ENCODE measurements at places on chromosomes 4 and X. TPM values are rescaled to one million over a fixed set of nuclear protein-coding genes. Genes with fewer than 3 reads are reported as not detected.

Gene ARHGAP24
- total RNA-seq = 230 TPM

Gene CTSO
- total RNA-seq = 6.9 TPM

Gene VCX3B
- total RNA-seq = not detected

Gene ARSD
- total RNA-seq = 19.5 TPM

Gene DOCK11
- total RNA-seq = 1.7 TPM

Gene PAGE5
- not detected for total RNA-seq

Gene TMEM47
- 67.2 TPM for total RNA-seq

Gene SLC16A2
- total RNA-seq = 1.5 TPM

Gene FAM9B
- not detected for total RNA-seq

Gene PRSS48
- not detected for total RNA-seq

Gene ACOT9
- total RNA-seq = 185 TPM

Gene GAB3
- 4.7 TPM for total RNA-seq

Gene RHOXF2B
- not detected for total RNA-seq

Gene CPZ
- not detected for total RNA-seq

Gene STPG2
- 0.13 TPM for total RNA-seq

Gene MAGEA3
- not detected for total RNA-seq

Gene GSX2
- total RNA-seq = not detected

Gene STAP1
- total RNA-seq = not detected

Gene RAI2
- 0.80 TPM for total RNA-seq

Gene PIM2
- total RNA-seq = 7.4 TPM

Gene TMEM184C
- 40.2 TPM for total RNA-seq

Gene STK32B
- 21.3 TPM for total RNA-seq

Gene IQCM
- total RNA-seq = not detected

Gene NXF3
- total RNA-seq = not detected

Gene IL3RA
- 10.1 TPM for total RNA-seq

Gene CHRDL1
- total RNA-seq = not detected

Gene ASMTL
- 20.6 TPM for total RNA-seq

Gene CSAG1
- not detected for total RNA-seq

Gene NSUN7
- total RNA-seq = under 0.01 TPM

Gene ANOS1
- total RNA-seq = 2.3 TPM

Gene DCAF12L2
- not detected for total RNA-seq

Gene XAGE3
- not detected for total RNA-seq

Gene SYTL4
- 20.1 TPM for total RNA-seq

Gene SPANXN3
- not detected for total RNA-seq

Gene SLC38A5
- 76.5 TPM for total RNA-seq

Gene ADRA2C
- not detected for total RNA-seq

Gene TRIM61
- total RNA-seq = not detected

Gene S100G
- not detected for total RNA-seq

Gene ATP8A1
- total RNA-seq = 8.8 TPM

Gene HSPA4L
- 29.3 TPM for total RNA-seq

Gene ESX1
- not detected for total RNA-seq

Gene TMSB15B
- 7.4 TPM for total RNA-seq

All from thoracic aorta endothelial cell (primary cell).